ENCODE measurements at places on chromosomes 3 and 15.

DNA sequence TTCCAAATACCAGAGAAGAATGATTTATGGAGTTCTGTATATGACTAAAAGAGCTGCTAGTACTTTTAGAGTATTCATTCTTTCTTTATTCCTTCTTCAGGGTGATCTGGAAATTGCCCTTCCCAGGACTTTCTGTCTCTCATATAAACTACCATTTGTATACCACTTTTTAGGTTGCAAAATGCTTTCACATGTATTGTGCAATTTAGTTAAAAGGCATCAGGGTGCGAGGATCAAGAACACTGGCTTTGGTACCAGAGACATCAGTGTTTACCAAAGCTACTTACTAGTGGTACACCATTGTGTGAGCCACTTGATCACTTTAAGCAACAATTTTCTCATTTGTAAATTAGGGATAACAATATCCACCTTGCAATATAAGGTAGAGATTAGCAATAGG lies 251.4 kb downstream of the TIGIT start:
- DNase-seq = no peak

- no peak for DNase-seq
Measured at GRCh38 chr15:71052356-71052755, 62.9 kb upstream of the THSD4 start.

DNA sequence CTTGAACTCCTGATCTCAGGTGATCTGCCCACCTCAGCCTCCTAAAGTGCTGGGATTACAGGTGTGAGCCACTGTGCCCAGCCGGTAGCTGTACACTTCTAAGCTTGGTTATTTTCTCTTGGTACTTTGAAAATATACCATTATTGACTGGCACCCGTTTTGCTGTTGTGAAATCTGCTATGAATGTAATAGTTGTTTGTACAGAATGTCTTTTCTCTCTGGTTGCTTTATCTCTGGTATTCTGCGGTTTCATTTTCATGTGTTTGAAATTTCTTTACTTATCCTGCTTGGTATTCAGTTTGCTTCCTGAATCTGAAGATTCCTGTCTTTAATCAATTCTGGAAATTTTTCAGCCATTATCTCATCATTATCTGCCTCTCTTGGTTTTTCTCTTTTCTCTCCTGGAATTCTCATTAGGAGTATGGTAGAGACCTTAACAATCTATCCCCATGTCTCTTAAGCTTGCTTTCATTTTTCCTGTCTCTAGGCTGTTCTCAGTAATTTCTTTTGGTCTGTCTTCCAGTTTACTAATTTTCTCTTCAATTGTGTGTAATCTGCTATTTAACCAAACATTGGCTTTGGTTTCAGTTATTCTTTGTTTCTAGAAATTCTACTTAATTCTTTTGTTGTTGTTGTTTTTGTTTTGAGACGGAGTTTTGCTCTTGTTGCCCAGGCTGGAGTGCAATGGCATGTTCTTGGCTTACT lies 2.8 kb upstream of the PAK2 start:
- DNase-seq = no peak

DNA sequence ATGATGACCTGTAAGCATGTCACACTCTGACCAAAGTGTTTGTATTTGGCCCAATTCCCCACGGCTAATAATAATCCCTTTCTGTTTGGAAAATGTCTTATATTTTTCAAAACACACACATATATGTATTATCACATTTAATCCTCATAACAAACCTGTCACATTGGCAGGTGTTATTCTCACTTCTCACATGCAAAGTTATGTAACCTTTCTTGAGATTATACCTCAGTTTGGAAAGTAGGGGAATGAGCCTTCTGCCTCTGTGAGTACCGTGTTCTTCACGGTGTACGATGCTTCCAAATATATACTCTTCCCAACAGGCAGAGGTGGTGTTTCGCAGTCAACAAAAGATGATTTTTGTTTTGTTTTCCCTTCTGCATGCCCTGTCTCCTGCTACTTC lies 205.6 kb downstream of the TP63 start:
- no peak for DNase-seq

DNA sequence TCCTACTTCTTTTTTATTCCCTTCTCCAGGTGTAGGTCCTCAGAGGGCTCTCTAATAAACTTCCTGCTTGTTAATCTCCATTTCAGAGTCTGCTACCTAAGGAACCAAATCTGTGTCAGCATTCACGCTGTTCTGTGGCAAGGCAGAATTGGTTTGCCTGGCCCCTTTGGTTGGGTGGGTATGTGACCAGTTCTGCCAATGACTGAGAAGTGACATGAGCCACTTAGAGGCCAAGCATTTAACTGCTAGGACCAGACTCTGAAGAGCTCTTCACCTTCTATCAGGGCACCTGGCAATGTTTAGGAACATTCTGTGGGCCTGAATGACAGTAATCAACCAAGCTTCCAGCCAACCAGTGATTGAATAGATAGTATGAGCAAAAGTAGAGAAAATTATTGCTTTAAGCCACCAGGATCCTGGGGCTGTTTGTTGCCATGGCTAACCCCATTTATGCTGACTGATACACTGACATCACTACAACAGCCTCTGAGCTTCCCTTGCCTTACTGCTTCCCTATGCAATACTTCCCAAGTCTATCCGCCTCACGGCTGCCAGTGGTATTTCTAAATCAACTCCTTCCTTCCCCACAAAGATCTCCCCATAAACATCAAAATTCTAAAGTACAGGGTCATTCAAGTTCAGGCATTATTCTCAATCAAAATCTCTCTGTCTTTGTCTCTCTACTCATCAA lies 7.6 kb downstream of the FRMD4B start:
- no peak for DNase-seq

GRCh38 chr3:16441371-16441875 lies 72.1 kb downstream of the RFTN1 start:
- DNase-seq = no peak

DNA sequence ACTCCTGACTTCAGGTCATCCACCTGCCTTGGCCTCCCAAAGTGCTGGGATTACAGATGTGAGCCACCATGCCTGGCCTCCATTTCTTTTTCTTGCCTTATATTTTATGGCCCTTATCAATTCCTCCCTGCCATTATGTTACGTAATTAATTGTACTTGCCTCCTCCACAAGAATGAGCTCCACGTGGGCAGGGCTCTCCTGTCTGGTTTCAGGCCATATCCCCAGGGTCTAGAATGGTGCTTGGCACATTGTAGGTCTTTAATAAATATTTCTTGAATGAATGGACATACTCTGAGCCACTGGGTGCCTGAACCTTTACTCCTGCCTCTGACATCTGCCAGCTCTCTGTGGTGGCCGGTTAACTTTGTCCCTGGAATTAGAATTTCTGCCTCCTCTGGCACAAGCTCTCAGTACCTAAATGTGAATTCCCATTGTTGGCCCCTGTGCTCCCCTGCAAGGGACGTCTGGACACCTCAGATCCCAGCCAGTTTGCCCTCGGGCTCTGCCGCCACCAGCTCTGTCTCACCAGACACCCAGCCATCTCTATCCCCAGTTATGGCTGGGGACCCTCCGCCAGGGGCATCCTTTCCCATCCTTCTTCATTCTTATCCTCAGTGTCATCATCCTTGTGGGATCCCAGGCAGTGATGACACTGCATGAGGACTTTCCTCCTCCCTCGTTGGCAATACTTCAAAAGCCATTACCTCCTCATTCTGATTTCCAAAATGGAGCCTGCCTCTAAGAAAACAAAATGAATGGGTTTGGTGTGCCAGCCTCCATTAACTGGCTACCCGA lies 165.6 kb upstream of the SMAD3 start:
- no peak for DNase-seq

GRCh38 chr15:78244101-78244500 lies 9.7 kb upstream of the ACSBG1 start:
- DNase-seq = no peak

DNA sequence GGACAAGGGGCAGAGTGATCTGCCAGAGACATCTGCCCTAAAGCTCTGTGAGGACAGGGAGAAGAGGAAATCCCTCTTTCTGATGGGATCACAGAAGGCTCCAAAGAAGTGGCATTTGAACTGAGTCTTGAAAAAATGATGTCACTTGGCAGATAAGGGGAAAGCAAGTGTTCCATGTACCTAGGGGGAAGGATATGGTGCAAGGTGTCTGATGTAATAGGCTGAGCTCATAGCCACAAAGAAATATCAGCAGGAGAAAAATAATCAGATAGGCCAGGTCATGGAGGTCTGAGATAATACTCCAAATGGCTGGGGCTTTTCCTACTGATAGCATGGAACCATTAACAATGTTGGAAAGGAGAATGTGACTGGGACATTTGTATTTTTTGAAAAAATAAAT lies 468.4 kb upstream of the MDFIC2 start:
- DNase-seq = no peak

DNA sequence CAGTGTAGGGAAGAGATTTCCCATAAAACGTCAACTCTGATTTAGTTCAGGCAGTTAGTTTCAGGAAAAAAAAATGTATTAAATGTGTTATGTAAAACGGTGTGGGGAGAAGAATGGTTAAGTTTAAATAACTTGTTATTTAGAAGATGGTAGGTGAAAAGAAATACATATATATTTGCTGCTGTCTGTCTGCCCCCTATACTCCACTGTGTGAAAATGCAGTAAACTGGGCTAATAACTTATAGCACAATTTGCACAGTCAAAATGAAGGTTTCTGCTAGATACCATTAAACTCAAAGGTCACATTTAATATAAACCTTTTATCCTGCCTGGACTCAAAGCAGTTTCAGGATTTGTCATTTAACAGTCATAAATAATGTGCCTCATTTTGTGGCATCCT lies 515.0 kb downstream of the FGF12 start:
- DNase-seq = no peak

DNA sequence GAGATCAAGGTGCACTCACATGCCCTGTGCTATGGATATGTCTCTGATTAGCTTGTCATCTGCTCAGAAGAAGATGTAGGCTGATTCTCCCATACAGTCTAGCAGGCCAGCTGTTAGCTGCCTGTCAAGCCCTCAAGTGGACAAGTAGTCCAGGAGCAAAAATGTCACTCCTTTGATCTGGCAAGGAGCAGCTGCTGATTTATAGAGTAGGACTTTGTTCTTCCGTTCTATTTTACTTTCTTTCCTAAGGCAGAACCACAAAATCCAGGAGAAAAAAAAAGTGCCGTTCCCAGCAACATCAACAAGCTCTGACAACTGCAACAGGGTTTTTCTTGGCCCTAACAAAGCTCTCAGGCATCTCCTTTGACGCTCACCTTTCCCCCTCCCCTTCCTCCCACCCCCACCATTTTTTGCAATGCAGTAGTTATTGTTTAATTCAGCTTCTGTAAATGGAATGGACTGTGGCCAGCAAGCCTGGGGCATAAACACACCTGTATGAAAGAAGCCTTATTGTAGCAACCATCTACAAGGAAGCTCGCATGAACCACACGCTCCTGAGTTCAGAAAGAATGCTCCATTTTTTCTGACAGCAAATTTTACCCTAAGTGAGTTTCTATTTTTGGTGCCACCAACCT lies 196.3 kb downstream of the MEIS2 start:
- no peak for DNase-seq
